ENCODE measurements at places on chromosomes 7 and 10. TPM values are rescaled to one million over a fixed set of nuclear protein-coding genes. Genes with fewer than 3 reads are reported as not detected.

PNLIPRP3 gene
- total RNA-seq, result not detected

FAM180A gene
- not detected for total RNA-seq

AVL9 gene
- total RNA-seq, result 45.3 TPM

GRM8 gene
- not detected for total RNA-seq

DNA sequence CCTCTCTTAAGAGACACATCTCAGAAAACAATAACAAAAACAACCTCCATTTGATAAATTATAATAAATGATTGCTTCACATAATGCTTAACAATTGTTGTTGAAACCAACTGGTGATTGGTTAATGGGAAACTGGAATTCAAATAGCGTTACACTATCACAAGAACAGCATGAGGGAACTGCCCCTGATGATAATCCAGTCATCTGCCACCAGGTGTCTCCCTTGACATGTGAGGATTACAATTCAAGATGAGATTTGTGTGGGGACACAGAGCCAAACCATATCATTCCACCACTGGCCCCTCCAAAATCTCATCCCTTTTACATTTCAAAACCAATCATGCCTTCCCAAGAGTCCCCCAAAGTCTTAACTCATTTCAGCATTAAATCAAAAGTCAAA, 375.9 kb downstream of the BMPER start:
- H3K36me3 ChIP-seq, result no peaks in the 10 kb centered on the region
- no peak for DNase-seq
- H3K4me3 ChIP-seq, result no peak overlapping the region
- H3K27me3 ChIP-seq, result no peaks in the 10 kb centered on the region
- H3K27ac ChIP-seq, result no peak overlapping the region
- no peaks in the 10 kb centered on the region for H3K4me1 ChIP-seq

DNA sequence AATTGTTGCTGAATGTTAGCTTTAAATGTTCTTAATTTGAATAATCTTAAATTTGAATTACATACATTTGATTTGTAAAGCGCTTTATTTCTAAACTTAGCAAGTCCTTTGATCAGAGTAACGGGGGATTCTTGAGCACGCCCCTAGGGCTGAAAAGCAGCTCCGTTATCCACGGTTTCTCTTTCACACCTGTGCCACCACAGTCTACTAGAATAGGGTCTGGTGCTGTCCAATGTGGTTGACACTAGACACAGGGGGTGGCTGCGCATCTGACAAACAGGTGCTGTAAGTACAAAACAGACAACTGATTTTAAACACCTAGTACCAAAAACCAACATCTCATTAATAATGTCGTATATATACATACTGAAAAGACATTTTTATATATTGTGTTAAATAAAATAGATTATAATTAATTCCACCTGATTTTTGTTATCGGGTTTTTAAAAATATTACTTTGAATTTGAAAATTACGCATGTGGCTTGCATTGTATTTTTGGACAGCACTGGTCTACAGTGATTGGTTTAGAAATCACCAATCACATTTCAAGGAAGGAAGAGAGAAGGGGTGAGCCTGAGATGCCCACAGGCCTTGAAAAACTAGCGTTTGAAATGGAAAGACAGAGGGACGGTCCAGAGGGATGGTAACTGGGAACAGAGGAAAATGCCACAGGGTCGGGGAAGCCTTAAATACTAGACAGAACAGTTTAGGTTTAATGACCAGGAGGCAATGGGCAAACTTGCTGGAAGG, 7.3 kb downstream of the SEPHS1 start:
- no peak overlapping the region for H3K27ac ChIP-seq
- H3K27me3 ChIP-seq, result no peaks in the 10 kb centered on the region
- H3K36me3 ChIP-seq, result peaks cover 51% of the 10 kb centered on the region
- peaks cover 40% of the 10 kb centered on the region for H3K4me1 ChIP-seq
- no peak for DNase-seq

- H3K27me3 ChIP-seq, result peaks cover 17% of the 10 kb centered on the region
- no peaks in the 10 kb centered on the region for H3K36me3 ChIP-seq
- no peak overlapping the region for H3K27ac ChIP-seq
Measured at GRCh38 chr10:28788762-28789161, 111.4 kb downstream of the BAMBI start.
